Stimulated activated CD8-positive, alpha-beta memory T cell treated with anti-CD3 and anti-CD28 coated beads, Interleukin-2, amount 100 ng/mL, for 48 hours (primary cell): ENCODE measurements at places on chromosomes 6 and 20.

GRCh38 chr6:104705095-104705707, 154.5 kb downstream of the HACE1 start:
- no peak for DNase-seq

- DNase-seq = no peak
Observed at GRCh38 chr20:33007376-33008335, at the start of gene BPIFB2. BPIFB2 (plus strand) TSS chr20:33007704; CDS start chr20:33008575, 871 bp downstream.

DNA sequence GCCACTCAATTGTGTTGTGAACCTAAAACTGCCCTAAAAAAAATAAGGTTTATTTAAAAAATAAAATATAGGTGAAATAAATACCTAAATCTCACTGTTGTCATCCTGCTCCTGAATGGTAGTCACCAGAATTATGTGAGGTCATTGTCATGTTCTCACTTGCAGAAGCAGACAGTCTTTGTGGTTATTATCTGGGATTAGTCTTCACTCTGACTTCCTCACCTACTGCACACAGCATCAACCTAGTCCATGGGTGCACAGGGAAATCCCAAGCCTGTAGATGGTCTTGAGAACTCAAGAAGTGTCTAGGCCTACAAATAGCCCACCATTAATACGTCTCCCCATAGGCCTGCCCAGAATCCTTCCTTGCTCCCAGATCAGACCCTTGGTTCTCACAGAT, 97.0 kb downstream of the FOXF2 start:
- no peak for DNase-seq

DNA sequence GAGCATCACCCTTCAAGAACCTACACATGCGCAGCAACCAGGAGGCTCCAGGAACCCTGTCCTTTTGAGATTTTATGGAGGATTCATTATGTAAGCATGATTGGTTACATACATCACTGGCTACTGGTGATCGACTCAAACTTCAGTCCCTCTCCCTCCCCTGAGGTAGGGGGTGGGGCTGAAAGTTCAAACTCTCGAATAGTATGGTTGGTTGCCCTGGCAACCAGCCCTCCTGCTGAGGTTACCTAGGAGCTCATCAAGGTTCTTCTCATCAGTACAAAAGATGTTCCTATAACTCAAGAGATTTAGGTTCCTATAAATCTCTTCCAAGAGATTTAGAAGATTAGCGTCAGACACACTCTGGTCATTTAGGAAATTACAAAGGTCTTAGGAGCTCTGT, 21.9 kb upstream of the ZSCAN9 start:
- DNase-seq = no peak

DNA sequence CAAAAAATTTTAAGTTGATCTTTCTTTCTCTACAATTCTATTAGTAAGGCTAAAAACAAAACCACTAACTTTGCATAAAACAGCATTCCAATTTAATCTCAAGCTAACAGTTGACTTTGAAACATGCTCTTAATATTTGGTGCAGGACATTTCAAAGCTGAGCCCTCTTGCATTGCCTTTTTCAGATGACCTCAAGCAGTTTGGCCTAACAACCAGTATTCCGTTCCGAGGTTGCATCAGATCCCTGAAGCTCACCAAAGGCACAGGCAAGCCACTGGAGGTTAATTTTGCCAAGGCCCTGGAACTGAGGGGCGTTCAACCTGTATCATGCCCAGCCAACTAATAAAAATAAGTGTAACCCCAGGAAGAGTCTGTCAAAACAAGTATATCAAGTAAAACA, 194.0 kb downstream of the ARHGAP18 start:
- no peak for DNase-seq

DNA sequence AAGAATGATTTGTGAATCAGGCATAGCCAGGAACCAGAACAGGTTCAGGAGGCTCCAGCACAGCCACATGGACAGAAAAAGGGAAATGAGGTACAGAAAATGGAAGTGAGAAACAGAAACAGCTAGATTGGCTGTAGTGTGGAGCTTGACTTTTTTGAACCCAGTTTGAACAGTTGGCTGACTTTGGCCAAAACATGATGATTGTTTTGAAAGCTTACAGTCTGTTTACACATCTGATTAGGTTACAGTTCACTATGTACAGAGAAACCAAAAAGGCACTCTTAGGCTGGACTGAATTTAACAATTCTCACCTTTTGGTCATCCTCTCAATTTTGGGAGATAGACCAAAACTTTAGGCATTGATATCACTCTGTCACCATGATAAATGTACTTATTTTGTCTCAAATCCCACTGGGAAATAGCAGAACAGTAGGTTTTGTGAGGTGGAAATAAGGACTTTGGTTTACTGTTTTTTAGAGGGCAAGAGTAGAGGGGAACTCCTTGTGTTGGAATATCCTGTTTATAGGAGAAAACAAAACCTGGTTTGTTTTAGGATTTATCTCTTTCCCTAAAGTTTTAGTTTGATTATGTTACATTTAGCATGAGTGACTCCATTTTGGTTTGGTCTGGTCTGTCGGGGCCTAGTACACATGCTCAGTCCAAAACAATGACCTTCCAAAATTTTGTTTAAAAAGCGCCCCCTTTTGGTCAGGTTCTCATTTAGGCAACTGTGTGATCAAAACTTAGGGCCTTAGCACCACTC, 123.1 kb downstream of the OLIG3 start:
- DNase-seq = no peak

GRCh38 chr20:63957690-63958441, 1.6 kb upstream of the UCKL1 start:
- DNase-seq = no peak

DNA sequence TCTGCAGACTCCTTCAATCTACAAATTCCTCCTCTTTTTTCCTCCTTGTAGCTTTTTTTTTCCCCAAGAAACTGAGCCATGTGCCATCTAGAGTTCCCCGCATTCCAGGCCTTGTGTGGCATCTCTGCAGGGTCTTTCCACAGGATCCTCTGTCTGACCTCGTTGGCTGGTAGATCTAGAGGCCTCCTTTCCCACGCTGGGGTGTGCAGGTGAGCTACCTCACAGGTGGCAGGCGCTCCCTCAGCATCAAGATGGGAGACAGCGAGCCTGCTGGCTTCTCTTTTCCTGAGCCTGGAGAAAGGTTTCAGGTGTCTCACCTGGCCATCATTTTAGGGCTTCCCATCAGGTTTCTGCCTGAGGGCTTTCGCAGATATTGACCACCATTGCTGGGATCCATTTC, 9.6 kb upstream of the NELFCD start:
- DNase-seq = no peak

DNA sequence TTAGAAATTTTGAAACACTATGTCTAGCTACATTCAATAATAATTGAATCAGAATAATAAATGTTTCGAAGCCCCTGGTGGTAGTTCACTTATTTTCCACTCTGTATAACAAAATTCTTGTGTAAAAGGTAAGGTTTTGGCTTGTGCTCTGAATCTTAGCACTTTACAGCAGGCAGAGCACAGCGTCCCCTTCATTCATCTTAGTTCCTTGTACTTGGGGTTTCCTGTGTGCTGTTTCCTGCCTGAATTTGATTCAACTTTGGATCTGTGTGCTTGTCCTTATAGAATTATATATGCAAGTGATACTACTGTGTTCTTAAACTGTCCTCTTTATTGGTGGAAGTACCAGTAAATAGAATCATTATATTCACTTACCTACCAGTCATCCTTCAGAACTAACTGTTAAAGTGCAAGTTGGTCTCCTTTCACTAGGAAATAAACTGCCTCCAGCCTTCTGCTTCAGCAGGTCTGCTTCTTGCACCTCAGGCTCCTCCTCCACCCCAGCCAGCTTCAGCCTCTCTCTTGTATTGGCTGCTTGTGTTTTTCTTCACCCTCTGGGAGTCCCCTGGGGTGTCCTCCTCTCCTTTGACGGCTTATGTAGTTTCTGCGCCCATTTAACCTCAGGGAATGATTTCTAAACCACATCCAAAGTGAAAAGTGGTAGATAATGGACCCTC, 28.8 kb upstream of the TULP4 start:
- DNase-seq = no peak

GRCh38 chr6:49607391-49607982, 29.2 kb downstream of the RHAG start:
- no peak for DNase-seq

DNA sequence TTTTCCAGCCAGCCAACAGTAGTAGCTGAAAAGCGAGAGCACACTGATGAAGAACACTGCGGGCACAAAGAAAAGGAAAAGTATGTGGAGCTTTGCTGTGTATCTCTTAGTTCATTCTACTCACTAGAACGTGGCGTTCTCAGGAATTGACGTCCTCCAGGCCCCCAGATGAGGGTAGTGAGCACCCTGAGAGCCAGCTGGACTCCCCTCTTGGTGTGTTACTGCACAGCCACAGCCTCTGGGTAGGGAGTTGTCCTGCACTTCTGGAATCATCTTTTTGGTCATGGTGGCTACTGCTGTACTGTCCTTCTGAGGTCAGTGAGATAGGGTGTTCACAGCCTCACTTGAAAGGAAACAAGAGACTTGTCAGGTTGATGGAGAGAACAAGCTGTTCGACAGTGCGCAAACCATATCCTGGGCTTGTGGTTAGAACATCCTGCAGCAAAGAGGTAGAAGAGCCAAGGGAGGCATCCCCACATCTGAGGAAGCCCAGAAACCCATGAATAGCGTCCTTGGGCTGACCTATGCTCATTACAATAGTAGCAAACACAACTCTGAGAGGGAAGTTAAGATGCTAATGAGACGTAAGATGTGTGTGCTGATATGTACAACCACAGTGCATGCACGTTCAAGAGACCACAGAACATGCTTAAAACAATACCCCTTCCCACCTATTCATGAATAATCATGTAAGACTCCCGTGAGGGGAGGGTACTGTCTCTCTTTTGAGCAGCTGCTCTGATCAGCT, 14.6 kb upstream of the HLA-F start:
- DNase-seq = no peak

DNA sequence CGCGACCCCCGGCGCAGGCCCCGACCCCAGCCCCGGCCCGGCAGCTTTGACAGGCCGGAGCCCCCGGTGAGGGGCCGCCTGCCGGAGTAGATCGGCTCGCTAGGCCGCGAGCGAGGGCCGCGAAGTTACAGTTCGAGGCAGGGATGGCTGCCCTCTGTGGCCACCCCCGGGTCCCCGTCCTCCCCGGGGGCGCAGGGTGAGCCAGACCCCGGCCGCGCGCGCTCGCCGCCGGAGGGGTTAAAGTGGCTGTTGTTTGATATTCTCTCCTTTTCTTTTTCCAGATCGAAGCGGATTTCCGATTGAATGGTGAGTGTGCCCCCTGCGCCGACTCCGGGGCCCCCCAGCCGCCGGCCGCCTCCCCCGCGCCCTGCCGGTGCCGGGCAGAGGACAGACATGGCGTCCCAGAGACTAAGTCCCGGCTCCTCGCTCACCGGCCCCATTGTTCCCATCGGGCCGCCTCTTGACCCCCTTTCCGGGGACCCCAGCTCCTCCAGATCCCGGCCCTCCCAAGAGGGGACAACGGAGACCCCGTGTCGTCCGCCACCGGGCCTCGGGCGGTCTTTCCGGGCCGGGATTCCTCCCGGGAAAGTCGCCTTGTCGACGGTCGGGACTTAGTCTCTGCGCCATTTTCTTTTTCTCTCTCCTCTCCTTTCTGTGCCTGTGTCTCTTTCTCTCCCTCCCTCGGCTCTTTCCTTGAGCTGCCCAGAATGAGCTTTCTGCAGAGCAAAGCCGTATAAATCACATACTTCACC, 704 bp downstream of the TOP1 start:
- no peak for DNase-seq

DNA sequence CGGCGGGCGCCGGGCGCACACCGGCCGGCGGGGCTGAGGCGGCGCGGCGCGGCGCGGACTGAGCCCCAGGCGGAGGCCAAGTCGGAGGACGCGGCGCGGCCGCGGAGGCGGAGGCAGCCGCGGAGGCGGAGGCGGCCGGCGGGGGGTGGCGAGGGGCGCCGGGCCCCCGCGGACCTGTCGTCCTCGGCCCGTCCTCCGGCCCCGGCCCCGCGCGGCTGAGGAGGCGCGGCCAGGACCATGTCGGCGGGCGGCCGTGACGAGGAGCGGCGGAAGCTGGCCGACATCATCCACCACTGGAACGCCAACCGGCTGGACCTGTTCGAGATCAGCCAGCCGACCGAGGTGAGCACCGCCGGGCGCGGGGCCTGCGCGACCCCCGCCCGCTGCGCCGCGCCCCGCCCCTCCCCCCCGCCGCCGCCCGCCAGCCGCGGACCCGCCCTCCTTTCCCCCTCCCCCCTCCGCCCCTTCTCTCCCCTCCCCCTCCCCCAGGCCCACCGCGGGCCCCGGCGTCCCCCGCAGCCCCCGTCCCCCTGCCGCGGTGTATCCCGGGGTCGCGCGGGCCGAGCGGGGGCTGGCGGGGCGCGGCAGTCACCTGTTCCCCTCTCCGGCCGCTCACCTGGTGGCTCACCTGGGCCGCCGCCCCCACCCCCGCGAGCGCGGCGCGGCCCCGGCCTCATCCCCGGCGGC, at the start of gene AFDN:
Gene AFDN (plus strand): TSS at position 16 of the 687 bp plus-strand sequence. CDS start 222 bp downstream, at position 238.
- no peak for DNase-seq

DNA sequence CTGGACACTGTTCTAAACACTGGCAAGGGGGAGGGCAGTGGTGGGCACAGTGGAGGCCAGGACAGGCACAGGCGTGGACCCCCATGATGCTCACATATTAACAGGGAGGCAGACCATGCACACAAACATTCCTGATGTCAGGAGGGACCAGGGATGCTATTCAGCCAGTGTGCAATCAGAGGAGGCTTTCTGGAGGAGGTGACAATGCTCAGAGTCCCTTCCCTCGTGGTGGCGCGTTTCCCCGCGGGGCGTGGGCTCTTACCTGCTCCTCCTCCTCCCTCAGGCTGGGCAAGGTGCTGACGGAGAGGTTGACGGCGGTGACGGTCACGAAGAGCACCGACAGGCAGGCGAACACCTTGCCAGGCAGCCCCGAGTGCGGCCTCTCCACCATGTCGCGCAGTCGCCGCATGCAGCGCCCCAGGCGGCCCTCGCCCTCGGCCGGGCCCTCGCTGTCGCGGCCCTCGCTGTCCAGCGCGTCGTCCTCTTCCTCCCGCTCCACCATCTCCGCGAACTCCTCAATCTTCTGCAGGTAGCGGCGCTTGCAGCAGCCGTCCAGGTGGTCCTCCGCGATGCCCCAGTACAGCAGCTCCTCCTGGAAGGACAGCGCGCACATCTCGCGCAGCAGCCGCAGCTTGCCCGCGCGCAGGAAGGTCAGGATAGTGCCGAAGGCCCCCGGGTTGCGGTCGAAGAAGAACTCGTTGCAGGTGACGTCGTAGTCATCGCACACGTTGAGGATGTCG, 13.4 kb downstream of the KCNG1 start:
- no peak for DNase-seq
